ENCODE measurements at places on chromosomes 4 and X. TPM values are rescaled to one million over a fixed set of nuclear protein-coding genes. Genes with fewer than 3 reads are reported as not detected.

GRCh38 chr4:89562746-89563145, 255.1 kb upstream of the GPRIN3 start:
- DNase-seq: no peak

DNA sequence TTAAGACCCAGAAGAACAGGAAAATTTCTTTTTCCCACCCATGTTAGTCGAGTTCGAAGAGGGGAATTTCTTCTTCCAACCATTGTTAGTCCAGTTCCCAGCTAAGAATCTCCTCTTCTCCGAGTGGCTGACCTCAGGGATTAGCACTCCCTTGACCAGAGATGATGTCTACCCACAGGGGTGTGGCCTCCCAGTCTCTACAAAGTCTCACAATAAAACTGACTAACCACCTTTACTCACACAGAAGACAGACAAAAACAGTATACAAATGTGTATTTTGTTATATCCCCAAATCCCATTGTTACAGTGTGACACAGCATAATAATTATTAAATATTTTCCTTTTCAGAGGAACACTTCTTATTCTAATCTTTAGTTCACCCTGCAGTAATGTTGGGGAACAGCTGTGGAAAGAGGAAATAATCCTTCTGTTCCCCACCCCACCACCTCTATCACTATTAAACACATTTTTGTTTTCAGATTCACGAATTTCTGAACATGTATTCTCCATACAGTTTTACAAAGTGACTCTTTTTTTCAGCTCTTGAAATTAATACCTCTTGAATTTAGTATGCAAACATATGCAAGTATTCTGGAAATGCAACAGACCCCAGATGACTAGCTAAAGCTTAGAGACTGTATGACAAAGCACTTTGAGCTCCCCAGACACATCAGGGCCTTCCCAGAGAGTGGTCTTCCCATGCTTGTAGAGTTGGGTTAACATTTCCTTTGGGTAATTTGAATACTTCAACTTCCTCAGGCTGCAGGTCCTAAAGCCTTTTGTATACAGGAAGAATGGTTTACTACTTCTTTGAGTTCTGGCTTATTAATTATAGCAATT, 62.5 kb upstream of the NFKB1 start:
- no peak for DNase-seq

DNA sequence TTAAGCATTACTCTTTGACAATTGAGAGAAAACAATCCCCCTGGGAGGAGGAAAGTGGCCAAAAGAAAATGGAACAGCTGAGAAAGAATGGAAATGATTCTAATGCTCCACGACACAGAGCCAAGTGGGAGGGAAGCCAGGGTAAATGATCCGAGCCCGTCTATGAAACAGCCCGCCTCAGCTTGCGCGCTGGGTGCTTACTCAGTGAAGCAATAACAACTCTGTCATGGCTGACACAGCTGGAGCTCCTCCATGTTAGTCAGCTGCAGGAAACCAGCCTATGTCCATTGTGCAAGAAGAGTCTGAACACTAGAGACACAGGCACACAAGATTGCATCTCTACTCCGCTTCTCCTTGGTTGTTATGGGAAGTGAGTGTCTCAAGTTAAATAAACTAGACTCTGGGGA, 19.3 kb downstream of the NOA1 start:
- DNase-seq: no peak

DNA sequence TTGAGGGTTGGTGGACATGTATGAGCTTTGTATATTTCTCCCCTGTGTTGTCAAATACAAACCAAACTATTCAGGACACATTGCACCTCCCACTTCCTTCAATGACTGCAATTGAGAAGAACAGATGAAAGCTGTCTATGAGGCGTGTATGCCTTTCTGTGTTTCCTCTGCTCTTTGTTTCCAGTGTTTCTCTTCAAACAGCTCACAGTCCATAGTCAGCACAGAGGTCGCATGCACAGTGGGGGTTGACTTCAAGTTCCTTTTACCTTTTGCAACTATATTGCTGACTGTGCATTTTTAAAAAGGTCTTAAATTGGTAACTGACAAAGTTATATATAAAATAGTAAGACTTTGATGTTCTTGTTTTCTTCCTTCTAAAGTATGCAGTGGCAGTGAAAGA, 957.8 kb downstream of the C4orf33 start:
- DNase-seq: no peak

DNA sequence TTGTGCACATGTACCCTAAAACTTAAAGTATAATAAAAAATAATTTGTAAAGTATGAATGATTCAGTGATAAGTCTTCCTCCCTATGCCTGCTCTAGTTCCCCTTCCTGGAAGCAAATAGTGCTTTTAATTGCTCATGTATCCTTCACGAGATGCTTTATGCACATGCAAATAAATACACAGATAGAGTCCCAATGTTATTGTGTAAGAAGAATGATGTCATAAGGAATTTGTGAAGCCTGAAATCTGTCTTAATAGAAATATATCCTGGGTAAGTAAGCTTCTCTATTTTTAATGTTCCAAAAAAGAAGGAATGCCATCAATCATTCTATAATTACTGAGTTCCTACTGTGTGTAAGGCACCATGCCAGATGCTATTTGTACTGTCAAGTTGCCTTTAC, 157.5 kb upstream of the SLC4A4 start:
- no peak for DNase-seq

- DNase-seq: no peak
These were observed 674.8 kb downstream of the IQCM start for GRCh38 chr4:149140841-149141240.

DNA sequence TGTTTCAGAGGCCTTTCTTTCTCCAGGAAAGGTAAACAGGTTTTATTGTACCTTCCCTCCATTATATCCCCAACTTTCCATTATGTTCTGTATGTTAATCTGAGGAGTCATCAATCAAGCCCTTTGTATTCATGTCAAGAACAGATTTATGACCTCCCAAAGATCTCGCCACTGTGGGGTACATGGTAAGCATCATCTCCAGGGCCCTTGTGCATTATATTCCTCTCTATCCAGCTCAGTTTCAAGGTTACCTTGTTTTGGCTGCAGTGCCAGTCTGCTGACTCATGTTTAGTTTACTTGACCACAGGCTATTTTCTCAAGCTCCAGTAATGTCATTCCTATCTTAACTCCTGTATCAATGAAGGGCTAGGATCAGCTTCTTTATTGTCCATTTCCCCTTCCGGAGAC, 125.1 kb upstream of the FRMPD4 start:
- DNase-seq: no peak

GRCh38 chr4:142452161-142452855, 393.8 kb downstream of the INPP4B start:
- no peak for DNase-seq

DNA sequence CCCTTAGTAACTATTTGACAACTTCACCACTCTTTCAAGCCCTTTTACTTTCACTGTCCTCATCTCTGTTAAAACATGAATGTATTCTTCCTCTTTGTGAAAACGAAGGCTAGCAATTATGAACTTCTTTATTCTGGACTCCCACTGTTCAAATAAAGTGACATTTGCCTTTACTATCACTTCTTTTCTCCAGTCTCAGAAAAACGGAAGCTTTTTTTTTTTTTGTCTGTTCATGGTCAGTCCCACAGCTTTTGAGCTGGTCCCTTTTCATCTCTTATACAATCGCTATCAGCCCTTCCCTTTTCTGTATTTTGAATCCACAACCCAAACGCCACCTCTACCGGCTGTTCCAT, 327.7 kb downstream of the DKK2 start:
- DNase-seq: no peak

GRCh38 chr4:187077744-187078401, 354.2 kb upstream of the FAT1 start:
- DNase-seq: no peak

DNA sequence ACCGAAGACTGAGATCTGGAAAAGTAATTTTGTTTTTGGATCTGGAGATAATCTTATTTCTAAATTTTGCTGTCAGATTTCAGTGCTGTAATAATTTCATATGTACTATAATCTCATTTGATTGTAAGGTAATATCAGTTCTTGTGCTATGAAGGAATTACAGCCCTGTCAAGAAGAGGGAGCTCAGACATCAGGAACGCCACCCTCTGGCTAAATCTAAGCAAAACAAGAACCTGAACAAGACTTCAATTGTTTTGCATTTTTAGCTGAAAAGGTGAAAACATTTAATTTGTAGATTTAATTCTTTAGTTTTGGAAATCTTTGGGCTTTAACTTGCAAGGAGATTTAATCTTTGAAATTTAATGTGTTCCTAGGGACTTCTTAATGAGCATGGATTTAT, 525.4 kb upstream of the HS3ST1 start:
- DNase-seq: no peak

DNA sequence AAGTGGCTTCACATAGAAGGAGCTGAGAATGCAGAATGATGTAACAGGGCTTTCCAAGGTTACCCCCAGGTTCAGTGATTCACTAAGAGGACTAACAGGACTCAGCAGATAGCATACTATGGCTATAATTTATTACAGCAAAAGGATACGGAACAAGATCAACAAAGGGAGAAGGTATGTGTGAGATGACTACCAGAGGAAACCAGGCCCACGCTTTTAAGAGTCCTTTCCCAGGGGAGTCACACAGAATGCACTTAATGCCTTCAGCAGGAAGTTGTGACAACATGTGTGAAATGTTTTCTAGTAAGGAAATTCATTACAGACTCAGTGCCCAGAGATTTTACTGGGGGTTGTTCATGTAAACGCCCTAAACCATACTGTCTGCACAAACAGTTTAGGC, 373.6 kb upstream of the MAGEB2 start:
- no peak for DNase-seq

DNA sequence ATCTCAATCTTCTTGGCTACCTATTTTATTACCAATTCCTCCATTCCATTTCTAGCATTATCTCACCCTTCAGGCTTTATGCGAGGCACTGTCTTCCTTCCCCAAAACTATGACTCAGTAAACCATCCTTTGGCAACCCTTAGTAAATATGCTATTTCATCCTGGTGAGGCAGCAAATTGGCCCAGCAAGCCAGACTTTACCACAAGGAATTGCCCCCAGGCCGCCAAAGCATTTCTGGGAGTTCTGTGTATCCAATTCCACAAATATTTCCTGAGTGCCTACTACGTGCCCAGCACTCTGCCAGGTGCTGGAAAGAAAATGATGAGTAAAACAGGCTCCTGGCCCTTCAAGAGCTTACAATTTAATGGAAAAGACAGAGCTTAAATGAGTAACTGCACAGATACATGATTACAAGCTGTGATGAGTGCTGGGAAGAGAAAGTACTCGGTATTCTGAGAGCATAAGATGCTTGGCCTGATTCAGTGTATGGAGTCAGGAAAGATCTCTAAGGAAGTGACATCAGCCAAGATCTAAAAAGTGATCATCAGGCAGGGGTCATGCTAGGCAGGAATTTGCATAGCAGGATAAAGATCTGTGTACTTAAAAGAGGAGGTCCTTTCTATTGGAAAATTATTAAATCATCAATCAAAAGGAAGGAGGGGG, 193.8 kb downstream of the ADAMTS3 start:
- no peak for DNase-seq

DNA sequence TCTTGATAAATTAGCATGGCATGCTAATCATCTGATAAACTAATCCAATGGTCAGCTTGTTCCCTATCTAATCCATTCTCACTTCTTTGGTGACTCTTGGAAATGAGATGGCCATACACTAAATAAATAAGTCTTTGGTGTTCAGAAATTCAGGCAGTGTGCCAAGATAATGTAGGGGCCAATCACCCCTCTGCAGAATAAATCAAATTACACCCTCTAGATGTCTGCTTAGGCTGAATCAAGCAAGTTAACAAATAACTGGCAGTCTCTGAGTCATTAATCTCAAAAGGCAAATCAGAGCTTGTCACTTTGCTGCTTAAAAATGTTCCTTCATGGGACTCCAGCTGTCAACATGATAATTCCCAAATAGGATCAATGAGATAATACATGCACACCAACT, 97.4 kb downstream of the NLGN4X start:
- no peak for DNase-seq

DNA sequence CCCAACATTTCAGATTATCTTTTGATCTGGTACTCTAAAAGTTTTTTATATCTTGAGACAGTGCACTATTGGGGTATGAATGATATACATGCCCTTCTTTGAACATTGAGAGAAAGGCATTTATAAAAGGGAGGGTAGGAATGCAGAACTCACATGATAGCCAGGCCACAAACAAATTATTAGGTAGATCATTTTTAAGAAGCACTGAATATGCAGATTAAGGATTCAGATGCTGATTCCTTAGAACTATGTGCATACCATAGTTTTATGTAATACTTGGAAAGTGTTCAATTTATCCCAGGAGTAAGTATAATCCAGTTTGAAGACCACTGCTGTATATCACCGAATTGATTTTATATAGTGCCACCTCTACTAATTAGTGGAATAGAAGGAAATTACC, 18.6 kb downstream of the CEP135 start:
- no peak for DNase-seq

GRCh38 chrX:80354966-80355465, 65.2 kb upstream of the TENT5D start:
- no peak for DNase-seq

DNA sequence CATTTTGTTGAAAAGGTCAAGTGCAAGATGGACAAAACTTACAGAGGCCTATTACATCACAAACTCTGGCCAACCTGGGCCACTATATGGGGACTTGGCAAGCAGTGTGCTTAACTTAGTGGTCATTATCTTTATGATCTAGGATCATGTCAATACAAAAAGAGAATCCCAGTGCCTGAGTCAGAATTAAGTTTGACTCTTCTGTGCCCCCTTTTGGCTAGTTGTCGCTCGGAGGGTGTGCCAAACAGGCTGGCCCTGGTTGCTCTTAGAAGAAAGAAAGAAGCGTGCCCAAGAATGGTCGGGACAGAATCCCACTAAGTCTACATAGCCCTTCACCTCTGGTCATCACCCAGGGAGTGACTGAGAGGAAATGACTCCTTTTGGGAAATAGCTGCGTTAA, 100.1 kb downstream of the EIF4E start:
- DNase-seq: peak; percentile 42

DNA sequence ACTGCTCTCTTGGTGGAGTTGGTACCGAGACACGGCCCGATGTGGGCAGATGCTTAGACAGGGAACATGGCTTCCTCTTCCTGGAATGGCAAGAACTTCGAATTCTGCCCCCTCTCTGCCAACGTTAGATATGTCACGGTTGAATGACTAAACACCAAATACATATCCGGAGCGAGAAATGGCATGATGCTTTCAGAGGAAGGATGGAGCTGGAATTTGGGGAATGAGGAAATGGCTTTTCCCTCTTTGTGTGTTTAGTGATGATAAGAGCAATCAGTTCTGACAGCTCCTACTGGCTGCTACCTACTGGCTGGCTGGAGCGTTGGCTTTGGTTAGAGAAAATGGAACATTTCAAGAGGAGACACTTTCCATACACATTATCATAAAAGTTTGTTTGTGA, 140.0 kb downstream of the DHRSX start:
- DNase-seq: no peak

Gene FMR1NB
- not detected for total RNA-seq

Gene DCAF4L1
- total RNA-seq: 0.33 TPM

Gene NWD2
- total RNA-seq: not detected

Gene TRIML2
- not detected for total RNA-seq

Gene CXCL13
- total RNA-seq: not detected

Gene FOXP3
- 82.1 TPM for total RNA-seq

Gene SPON2
- 11.7 TPM for total RNA-seq

Data from activated CD8-positive, alpha-beta memory T cell treated with anti-CD3 and anti-CD28 coated beads, Interleukin-2, amount 10 ng/mL, durations not matched to agents 7 days and 5 days (primary cell).